ENCODE measurements at places on chromosomes 4 and X.

DNA sequence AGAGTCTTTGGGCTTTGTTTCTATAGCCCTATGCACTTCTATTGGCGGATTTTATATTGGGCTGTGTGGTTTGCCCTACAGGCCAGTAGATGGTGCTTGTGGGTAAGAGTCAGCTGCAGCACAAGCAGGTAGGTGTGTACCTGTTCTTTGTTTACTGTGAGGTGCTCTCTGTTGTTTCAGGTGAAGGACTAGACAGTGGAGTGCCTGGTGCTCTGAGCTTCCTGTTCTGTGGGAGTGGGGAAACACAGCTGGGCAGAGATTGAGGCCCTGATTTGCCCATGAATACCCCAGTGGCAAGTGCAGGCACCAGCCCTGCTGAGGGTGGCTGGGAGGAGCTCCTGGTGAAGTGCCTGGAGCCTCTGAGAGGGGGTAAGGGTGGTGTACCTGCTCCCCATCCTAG is 26.3 kb upstream of the UCP1 start:
- no peak for DNase-seq

- DNase-seq, result no peak
Measured at GRCh38 chr4:114921191-114921590, 192.2 kb downstream of the NDST4 start.

DNA sequence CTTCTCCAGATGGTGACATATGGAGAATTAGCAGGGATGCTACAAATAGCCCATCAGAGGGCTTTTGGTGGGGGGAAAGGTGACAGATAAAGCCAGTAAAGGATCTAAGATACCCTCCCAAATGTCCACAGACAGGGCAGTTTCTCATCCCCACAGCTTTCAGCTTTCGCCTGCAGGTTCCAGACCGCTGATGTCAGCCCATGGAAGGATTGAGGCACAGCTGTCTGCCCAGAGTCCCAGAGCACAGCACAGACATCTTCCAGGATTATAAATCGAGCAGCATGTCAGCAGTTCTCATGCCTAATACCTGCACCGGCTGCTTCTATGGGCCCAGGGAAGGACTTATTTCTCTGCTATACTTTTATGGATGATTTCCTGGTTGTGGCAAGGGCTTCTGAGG is 96.7 kb upstream of the MXRA5 start:
- DNase-seq, result no peak

DNA sequence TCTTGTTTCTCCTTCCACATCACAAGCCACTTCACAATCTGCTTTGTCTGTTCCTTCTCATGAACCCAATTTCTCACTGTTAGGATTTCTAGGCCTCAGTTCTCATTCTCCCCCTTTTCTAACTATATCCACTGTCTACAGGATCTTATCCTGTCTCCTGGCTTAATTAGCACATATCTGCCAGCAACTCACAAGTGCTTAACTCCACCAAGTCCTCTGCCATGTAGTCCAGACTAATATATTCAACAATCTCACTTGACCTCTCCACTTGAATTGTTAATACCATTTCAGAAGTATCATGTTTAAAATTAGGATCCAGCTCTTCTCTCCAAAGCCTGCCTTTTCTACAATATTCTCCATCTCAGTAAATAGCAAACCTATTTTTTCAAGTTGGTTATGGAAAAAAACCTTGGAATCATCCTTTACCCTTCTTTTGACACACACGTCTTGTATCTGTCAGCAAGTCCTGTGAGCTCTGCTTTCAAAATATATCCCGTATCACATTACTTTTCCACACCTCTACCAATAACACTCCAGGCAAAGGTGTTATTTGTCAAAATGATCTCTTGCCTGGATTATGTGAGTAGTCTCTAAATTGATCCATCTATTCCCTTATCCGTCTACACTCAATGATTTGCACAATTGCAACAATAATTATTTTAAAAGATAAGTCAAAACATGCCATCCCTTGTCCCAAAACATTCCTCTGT is 127.2 kb upstream of the SLIT2 start:
- no peak for DNase-seq

- no peak for DNase-seq
Measured at GRCh38 chrX:72262077-72262476, 15.0 kb downstream of the RPS4X start.

Data from CD4-positive, alpha-beta T cell treated with Interferon gamma for 1 hour (primary cell).